ENCODE measurements at places on chromosomes 16 and 17.

DNA sequence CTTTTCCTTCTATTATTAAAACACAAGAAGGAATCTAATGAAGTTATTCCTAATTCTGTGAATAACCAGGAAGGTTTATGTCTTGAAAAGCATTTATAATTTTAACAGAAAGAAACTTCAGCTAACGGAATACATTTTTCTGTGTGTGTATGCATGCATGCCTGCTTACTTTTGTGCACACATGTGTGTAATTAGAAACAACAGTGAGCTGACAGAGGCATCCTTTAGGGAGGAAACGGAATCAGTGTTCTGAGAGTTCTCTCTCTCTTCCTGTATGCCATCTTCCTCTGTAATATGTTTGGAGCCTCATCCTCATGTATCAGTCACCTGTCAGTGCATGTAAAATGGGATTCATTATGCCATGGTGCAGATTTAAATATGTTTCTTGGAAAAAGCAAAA, 107.0 kb downstream of the MAP2K4 start:
- DNase-seq = no peak

DNA sequence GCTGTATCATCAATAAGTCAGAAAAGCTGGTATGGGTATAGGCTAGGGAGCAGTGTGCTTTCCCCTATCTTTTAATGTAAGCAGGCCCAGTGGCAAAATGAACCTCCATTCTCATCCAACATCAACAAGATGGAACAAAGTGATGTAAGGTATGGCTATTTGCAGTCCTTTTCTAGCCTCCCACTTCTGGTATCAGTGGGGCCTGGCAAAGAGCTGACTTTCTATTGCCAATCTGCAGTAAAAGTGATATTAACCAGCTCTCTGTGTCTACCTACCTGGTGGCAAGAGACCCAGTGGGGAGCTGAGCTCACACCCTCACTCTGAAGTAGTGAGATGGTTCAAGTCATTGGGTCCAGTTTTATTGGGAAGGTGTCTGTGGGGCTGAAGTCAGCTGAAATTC, 1492.6 kb downstream of the CDH11 start:
- DNase-seq = no peak

DNA sequence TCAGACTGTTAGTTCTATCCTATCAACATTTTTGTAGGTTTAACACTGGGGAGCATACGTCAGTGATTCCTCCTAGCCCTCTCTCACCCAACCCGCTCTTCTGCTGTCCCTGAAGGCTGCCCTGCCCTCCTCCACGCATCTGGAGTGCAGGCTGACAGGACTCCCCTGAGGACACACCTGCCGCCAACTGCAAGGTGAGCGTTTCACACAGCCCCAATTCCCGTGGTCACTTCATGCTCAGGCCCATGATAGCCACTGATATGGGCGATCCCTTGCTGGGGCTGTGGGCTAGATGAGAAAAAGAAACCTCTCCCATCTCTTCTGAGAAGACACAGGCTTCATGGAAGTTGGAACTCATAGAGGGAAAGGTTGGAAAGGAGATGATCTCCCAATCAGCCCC, 91.0 kb downstream of the KCNJ12 start:
- no peak for DNase-seq

DNA sequence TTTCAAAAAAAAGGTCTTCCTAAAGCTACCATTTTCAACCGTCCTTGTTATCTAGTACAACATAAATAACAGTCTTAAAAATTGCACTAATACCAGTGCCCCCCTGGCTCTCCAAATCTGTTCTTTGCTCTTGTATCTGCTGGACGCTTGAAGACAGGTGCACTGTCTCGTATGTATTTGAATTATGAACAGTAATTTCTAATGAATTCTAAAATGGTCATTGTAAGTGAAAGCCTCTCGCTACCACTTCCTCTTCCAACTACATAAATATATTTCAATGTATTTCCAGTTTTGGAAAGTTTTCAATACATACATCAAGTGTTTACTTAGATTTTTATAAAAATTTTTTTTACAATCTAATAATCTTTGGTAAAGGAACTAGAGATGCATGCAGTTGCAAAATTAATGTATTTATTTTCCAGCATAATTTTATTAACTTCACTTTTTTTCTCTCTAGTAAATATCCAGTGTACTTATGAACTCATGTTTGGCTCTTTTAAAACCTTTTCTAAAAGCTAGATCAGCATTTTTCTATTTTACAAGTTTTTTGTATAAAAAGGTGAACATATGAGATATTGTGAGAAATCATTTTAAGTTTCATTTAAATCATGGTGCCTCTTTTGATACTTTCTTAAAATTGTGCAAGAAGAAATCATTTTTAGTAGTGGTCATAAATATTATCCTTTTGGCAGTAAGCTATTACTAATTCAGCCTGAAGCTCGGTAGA, 31.0 kb downstream of the ERCC4 start:
- no peak for DNase-seq

DNA sequence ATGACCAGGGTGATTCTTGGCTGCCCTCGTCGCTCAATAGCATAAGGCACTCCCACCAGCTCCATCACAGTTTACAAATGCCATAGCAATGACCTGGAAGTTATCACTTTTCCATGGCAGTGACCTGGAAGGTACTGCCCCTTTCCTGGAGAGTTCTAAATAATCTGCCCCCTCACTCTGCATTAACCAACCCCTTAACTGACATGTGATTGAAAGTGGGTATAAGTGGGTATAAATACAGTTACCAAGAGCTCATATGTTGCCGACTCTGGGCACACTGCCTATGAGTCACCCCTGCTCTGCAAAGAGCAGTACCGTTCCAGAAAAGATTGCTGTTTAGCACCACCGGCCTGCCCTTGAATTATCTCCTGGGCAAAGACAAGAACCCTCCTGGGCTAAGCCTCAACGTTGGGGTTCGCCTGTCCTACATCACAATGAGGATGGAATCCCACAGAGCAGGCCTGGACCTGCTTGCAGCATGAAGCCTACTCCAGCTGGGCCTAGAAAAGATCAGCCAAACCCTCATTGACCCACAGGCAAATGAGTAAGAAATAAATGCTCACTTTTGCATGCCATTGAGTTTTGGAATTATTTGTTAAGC, 95.2 kb upstream of the SEC14L1 start:
- DNase-seq = no peak
